ENCODE measurements at places on chromosomes 3 and 15. TPM values are rescaled to one million over a fixed set of nuclear protein-coding genes. Genes with fewer than 3 reads are reported as not detected.

SYNPR gene
- not detected for total RNA-seq

EOMES gene
- 0.09 TPM for total RNA-seq

DNA sequence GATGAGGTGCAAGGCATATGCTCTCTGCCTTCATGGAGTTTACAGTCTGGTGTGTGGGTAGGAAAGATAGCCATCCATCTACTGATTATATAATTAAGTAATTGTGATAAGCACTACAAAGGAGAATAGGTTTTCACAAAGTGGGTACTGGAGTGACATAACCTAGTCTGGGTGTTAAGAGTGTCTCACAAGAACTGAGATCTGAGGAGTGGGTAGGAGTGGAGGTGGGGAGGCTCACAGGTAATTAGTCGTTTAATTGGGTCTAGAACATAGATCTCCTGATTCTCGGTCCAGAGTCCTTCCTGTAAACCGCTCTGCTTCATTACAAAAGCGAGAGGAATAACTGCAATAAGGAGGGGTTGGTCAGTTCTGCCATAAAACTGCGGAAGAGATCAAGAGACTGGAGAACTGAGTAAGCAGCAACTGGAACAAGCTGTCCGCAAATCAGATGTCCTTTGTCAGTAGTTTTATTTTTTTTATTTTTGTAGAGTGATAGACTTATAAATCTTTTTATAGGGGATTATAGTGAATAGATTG lies 2.2 kb downstream of the NEO1 start:
- no peak for DNase-seq

- no peak for DNase-seq
These were observed 93.4 kb downstream of the CCNL1 start for GRCh38 chr3:157066335-157067098.

DNA sequence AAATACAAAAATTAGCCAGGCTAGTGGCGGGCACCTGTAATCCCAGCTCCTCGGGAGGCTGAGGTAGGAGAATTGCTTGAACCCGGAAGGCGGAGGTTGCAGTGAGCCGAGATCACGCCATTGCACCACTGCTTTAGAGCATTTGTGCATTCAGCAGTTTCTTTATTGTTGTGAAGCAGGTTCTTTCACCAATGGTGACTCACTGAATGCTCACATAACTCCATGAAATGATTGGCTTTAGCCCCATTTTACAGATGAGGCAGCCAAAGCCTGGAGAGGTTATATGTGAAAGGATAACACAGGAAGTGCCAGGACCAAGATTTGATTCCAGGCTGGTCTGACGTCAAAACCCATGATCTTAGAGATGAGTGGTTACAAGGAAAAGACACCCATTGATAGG lies 195.2 kb downstream of the SLCO3A1 start:
- DNase-seq, result no peak

SLC12A8 gene
- 0.55 TPM for total RNA-seq

All from psoas muscle (tissue), 8 donors.